H4 (cell line): ENCODE measurements at places on chromosomes 2 and 18. TPM values are rescaled to one million over a fixed set of nuclear protein-coding genes. Genes with fewer than 3 reads are reported as not detected.
A peak's percentile ranks its signal among the peaks of the same experiment; 100 is the strongest.

- no peak for DNase-seq
Observed at GRCh38 chr2:173673640-173674039, 291.5 kb downstream of the SP3 start.

DNA sequence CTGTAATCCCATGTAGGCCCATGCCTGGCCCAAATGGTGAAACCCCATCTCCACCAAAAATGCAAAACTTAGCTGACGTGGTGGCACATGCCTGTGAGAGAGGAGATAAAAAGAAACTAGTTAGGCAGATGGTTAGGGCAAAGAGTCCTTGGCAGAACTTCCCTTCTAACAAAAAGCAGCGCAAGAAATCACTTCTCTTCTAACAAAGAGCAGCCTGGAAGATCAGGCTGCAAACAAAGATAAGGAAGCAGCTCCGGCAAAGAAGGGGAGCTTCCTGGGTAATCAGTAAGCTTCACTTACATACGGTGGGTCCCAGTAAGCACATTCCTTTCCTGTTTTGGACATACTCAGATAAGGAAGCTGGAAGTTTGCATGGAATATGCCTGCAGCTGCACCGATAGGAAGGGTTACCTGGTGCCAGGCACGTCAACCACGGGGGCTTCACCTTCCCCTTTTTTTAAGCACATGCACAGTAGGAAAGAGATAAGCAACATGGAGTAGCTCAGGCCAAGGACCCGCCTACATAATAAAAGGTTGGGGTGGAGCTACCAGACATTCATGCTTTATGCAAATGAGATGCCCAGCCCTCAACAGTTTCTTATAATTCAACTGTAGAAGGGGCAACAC lies 61.0 kb upstream of the SLC25A52 start:
- no peak for DNase-seq

DNA sequence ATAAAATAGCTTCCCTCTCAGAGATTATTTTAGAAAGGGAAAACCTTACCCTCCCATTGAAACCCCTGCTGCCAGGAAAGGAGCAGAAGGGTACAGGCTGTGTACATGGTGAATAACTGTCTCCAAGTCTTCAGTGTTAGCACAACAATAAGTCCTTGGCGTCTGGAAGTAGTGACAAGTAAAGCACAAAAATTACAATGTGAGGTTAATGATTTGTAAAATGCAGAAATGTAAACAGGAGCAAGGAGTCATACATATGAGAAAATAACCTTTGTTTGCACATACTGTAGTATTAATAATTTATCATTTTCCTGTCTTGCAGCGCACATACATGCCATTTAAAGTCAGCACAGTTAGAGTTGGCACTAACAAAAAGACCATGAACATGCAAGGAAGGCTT lies 40.5 kb downstream of the ABHD3 start:
- DNase-seq: no peak

DNA sequence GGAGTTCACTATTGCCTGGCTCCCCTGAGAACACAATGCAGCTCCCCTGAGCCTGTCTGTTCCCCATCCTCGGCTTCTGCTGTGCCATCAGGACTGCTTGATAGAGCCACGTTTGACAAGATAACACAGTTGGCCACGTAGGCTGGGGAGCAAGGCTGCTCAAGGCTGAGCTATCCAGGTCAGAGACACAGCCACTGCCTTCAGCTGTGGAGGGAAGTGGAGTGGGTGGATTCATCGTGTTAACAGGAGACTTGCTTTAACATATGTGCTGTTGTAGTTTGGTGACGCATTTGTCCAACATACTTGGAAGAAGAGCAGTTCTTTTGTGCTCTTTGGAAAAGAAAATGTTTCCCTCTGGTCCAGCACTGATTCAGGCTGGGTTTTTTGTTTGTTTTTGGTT lies 68.8 kb downstream of the WDSUB1 start:
- no peak for DNase-seq

- peak; percentile 11 for DNase-seq
Observed at GRCh38 chr18:2655954-2656236, 369 bp downstream of the SMCHD1 start.

- DNase-seq: peak; percentile 83
Observed at GRCh38 chr2:57842531-57842930, 204.1 kb upstream of the VRK2 start.

DNA sequence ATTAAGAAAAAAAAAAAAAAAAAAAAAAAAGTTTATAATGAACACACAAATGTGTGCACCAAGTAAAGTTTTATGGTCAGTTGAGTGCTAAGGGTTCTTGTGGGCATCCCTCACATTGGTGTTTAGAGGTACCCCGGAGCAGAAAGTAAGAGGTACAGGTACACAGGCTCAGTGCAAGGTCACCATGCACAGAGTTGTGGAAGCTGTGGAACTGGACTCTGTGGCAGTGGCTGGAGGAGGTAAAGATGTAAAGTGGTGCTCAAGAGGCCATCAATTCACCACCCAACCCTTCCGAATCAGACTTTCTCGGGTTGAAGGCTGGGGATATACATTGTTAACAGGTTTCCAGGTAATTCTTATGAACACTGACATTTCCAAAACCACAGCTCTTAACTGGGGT lies 299.1 kb upstream of the STON1 start:
- no peak for DNase-seq

DNA sequence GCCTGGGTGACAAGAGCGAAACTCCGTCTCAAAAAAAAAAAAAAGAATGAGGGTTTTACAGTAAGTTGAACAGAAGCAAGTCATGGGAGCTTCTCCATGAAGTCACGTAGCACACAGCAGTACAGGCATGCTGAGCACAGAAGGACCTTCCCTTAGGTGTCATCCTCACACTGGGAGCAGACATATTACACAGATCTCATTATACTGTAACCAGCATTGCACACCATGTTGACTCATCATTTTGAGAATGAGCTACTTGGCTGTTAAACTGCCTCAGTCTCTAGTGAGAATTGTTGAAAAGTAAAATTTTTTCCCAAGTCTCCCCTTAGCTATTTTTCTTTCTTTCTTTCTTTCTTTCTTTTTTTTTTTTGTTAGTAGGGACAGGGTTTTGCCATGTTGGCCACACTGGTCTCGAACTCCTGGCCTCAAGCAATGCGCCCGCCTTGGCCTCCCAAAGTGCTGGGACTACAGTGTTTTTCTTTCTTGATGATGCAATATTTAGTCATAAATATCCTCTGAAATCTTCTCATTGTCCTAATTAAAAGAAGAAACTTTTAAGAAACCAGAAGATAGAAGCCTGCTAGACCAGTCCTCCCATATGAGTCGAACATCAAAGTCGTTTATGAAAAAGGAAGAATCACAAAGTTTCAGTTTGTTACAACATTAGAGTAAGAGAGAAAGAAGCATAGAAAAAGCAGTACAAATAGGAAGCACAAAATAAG lies 37.9 kb upstream of the PPP1CB start:
- no peak for DNase-seq

GRCh38 chr2:1800306-1800705 lies 56.0 kb upstream of the PXDN start:
- DNase-seq: no peak

NTSR2 gene
- not detected in 2 replicates for total RNA-seq
